ENCODE measurements at places on chromosomes 5 and 9. TPM values are rescaled to one million over a fixed set of nuclear protein-coding genes. Genes with fewer than 3 reads are reported as not detected.

FAM53C gene
- total RNA-seq, result 48.2 TPM

LRRC26 gene
- total RNA-seq, result 0.77 TPM

OTP gene
- 0.31 TPM for total RNA-seq

WHRN gene
- 13.3 TPM for total RNA-seq

HRCT1 gene
- 0.40 TPM for total RNA-seq

FCHO2 gene
- total RNA-seq, result 38.5 TPM

PPP3R2 gene
- total RNA-seq, result 0.22 TPM

SCAI gene
- total RNA-seq, result 12.8 TPM

LEAP2 gene
- 2.5 TPM for total RNA-seq

RXRA gene
- 66.9 TPM for total RNA-seq

TMEM252 gene
- total RNA-seq, result 0.67 TPM

SPATA9 gene
- total RNA-seq, result 0.29 TPM

ANKRD34B gene
- total RNA-seq, result 0.19 TPM

NADK2 gene
- 38.4 TPM for total RNA-seq

CDX1 gene
- 5.0 TPM for total RNA-seq

ISL1 gene
- total RNA-seq, result 39.4 TPM

RANBP3L gene
- not detected for total RNA-seq

All from type B pancreatic cell (in vitro differentiated cells).